ENCODE measurements at places on chromosomes 1 and 21.

DNA sequence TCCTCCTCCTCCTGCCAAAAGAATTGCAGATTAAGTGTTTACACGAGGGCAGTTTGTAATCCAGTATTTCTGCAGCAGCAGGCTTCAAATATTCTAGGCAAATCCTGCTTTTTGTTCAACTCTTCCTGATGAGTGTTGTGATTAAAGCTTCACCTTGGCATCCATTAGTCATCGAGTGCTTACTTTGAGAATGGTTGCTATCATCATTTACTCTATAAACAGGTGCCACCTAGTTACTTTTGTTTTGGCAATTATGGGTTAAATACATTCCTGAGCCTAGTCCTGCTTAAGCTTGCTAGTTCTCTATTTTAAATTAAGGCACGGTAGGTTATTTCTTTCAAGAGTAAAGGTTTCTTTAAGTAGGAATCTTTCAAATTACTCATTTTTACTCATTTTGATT is 20.3 kb downstream of the PDC start:
- DNase-seq, result peak; percentile 51

DNA sequence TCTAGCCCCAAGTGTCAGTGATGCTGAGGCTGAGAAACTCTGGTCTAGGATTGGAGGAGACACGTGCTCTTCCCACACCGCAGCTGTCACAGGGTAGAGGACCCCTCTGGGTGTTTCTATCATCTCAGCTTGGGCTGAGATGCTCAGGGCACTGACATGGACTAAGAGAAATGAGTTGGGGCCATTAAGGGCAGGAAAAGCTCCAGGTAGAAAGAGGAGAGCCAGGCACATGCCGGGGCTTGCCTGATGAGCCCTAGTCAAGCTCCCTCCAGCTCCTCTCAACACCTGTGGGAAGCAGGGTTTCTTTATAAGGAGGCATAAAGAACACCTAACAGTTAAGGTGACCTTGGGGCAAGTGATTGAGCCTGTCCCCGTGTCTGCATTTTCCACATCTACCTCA is 17.3 kb downstream of the ABCA4 start:
- DNase-seq, result no peak

- peak; percentile 29 for DNase-seq
Observed at GRCh38 chr1:25629836-25630235, 13.2 kb downstream of the MAN1C1 start.

DNA sequence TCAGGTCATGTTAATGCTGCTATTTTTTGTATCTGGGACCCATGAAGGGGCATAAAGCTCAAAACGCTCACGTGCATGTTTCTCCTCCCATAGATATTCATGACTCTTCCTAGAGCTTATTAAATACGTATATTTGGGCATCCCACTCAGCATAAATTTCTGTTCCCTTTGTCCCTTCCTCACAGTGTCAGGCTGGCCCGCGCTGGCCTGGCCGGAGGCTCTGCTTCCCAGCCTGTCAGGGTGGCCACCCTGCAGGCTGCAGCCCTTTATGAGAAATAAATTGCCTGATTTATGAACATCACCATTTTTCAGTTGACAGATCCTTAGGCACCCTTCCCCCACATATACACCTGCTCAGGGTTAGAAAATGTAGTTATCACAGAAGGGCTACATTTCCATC is 44.0 kb upstream of the NTPCR start:
- DNase-seq, result no peak

DNA sequence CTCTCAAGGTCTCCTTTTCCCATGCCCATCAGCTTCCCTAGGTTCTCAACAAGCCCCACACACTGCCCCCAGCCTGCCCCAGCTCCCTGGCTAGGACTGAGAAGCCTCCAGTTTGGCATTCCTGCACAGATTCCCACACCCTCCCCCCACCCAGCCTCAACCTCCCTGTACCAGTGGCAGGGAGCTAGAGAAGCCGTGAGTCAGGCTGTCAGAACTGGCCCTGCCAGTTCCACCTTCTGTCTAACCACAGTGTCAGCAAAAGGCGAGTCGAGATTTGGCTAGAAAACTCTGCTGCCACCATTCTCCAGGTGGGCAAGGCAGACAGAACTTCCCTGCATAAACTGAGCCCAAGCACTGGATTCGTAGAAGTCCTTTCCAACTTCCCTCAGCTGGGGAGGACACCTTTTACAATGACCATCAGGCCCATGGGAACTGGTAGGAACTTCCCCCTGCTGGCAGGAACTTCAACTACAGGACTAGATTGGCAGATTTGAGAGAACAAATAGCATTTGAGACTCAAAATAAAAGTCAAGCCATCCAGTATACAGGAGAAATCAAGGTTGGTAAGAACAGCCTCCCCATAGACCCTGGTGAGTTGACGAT is 31.0 kb downstream of the TNNT2 start:
- DNase-seq, result peak; percentile 48

DNA sequence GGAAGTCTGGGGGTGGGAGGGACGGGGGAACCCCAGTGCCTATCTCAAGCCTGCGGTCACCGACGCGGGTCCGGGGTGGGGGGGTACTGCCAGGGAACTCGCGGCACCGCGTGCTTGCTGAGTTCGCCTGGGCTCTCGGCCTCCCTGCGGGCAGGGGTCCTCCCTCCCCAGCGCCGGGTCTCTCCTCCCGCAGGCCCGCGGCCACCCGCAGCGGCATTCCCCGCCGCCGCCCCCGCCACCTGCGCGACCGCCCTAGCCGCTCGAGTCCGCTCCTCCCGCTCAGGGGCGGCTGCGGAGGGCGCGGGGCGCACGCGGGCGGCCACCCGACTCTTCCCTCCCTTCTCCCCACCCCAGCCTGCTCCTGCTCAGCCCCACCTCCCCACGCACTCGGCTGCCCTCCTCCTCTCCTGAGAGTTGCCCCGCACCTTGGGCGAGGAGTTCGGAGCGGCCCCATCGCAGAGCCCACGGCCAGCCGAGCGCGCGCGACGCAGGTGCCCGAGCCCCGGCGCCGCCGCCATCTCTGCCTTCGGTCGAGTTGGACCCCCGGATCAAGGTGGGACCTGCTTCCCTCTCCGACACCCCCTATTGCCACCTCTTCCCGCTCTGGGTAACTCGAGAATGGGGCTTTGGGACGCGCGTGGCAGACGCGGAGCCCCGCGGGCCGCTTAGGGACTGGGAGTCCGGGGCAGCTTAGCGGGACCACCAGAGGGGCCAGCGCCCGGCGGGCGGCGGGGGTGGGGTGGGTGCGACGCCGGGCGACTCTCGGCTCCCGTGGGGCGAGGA is 105.0 kb downstream of the LEPR start:
- DNase-seq, result peak; percentile 24

- peak; percentile 97 for DNase-seq
Observed at GRCh38 chr1:221816899-221817298, 75.0 kb upstream of the DUSP10 start.

DNA sequence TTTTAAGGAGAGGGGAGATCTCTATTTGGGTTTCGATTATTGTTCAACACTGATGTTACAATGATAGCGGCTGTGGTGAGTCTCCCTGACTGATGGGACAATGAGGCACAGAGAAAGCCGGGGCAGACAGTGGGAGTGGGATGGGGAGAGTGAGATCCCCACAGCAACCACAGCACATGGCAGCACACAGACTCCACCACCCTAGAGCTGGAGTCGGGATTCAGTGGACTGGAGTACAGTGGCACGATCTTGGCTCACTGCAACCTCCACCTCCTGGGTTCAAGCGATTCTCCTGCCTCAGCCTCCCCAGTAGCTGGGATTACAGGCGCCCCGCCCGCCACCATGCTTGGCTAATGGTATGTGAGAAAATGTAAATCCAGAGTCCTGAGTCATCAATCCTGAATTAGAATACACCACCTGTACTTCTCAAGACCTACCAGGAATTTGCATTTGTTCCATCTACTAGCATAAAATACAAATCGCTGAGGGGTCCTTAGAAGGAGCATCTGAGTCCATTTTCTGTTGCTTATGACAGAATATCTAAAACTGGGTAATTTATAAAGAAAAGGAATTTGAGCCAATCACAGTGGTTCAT is 125.8 kb downstream of the TOMM20 start:
- no peak for DNase-seq

GRCh38 chr21:45821315-45821962 is 160.1 kb upstream of the COL6A1 start:
- DNase-seq, result no peak

GRCh38 chr1:50611675-50612074 is 188.4 kb upstream of the DMRTA2 start:
- no peak for DNase-seq

- no peak for DNase-seq
Observed at GRCh38 chr1:81974222-81974841, 173.6 kb downstream of the ADGRL2 start.

Measured in amniotic epithelial cell (primary cell).